ENCODE measurements at places on chromosomes 4 and X. TPM values are rescaled to one million over a fixed set of nuclear protein-coding genes. Genes with fewer than 3 reads are reported as not detected.

The RAI2 gene
- 0.78 TPM for total RNA-seq

The PPEF1 gene
- total RNA-seq = not detected

The FTSJ1 gene
- total RNA-seq = 78.2 TPM

The NALF2 gene
- total RNA-seq = under 0.01 TPM

The OTUD6A gene
- total RNA-seq = not detected

The SPATA4 gene
- 0.13 TPM for total RNA-seq

The TEX13C gene
- total RNA-seq = not detected

Measured in epithelial cell of alveolus of lung (primary cell).